K562 (cell line): ENCODE measurements at places on chromosomes 3 and 15.

- peaks cover 7% of the 10 kb centered on the region for H3K27me3 ChIP-seq
- H3K4me1 ChIP-seq, result no peaks in the 10 kb centered on the region
- H3K27ac ChIP-seq, result no peak overlapping the region
- H3K36me3 ChIP-seq, result no peaks in the 10 kb centered on the region
Observed at GRCh38 chr15:51325167-51325566, 13.2 kb downstream of the CYP19A1 start.

- no peaks in the 10 kb centered on the region for H3K27me3 ChIP-seq
- no peak overlapping the region for H3K4me3 ChIP-seq
- DNase-seq, result no peak
- no peaks in the 10 kb centered on the region for H3K36me3 ChIP-seq
Observed at GRCh38 chr3:168156479-168156878, 60.8 kb upstream of the GOLIM4 start.

GRCh38 chr3:127192576-127193232 lies at the start of gene PRR23E:
Gene PRR23E (plus strand): TSS chr3:127193131. CDS start chr3:127196686, 3,555 bp downstream.
- DNase-seq, result no peak
- no peaks in the 10 kb centered on the region for H3K27me3 ChIP-seq
- H3K4me3 ChIP-seq, result no peak within 1 kb of the TSS
- no peak within 1 kb of the TSS for H3K27ac ChIP-seq
- H3K4me1 ChIP-seq, result no peaks in the 10 kb centered on the region
- H3K36me3 ChIP-seq, result no peaks in the 10 kb centered on the region

DNA sequence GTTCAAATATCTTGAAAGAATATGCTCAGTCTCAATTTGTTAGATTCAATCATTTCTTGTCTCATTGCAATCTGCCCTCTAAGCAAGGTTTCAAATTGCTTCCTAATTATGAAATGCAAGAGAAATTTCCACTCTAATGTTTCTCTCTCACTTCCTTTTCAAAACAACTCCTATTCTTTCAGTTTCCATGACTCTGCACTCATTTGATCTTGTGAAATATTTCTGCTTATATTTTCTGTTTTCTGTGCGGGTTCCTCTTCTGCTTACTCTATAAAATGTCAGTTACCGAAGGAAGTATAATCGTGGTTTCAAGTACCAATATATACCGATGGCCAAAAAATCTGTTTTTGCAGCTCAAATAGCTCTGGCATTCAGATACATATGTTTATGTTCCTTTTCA lies 521.9 kb upstream of the NAALADL2 start:
- no peaks in the 10 kb centered on the region for H3K4me1 ChIP-seq
- H3K4me3 ChIP-seq, result no peak overlapping the region
- no peak overlapping the region for H3K27ac ChIP-seq
- no peak for DNase-seq

DNA sequence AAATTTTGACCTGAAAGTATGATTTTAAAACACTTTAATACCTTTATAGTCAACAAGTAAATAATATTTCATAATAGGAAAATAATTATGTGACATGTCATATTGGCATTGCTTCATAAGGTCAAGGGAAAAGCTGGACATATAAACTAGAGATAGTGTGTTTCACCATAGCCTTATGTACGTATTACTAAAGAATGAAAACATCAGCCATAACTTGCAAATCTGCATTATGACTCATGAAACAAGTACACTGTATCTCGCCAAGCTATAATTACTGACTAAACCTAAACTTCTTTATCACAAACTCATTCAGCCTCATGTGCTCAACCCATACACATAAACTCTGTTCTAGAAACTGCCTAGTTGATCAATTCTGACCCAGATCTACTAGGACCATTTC lies 950.1 kb downstream of the FHIT start:
- no peak for DNase-seq
- no peak overlapping the region for H3K4me3 ChIP-seq
- peaks cover 34% of the 10 kb centered on the region for H3K4me1 ChIP-seq
- H3K27me3 ChIP-seq, result no peaks in the 10 kb centered on the region
